ENCODE measurements at places on chromosomes 3 and 15.

- DNase-seq, result peak; percentile 60
These were observed 578.3 kb upstream of the ADAMTS9 start for GRCh38 chr3:65265942-65266590.

- DNase-seq, result no peak
These were observed 222.3 kb upstream of the LRRFIP2 start for GRCh38 chr3:37396731-37397130.

GRCh38 chr15:88775776-88776175 lies 27.5 kb upstream of the ACAN start:
- DNase-seq, result no peak

- no peak for DNase-seq
These were observed 38.8 kb downstream of the EDC3 start for GRCh38 chr15:74656935-74657535.

- peak; percentile 88 for DNase-seq
These were observed 86.7 kb downstream of the VGLL4 start for GRCh38 chr3:11556851-11557644.

- DNase-seq, result no peak
These were observed 8.4 kb upstream of the RPS17 start for GRCh38 chr15:82548700-82549099.

DNA sequence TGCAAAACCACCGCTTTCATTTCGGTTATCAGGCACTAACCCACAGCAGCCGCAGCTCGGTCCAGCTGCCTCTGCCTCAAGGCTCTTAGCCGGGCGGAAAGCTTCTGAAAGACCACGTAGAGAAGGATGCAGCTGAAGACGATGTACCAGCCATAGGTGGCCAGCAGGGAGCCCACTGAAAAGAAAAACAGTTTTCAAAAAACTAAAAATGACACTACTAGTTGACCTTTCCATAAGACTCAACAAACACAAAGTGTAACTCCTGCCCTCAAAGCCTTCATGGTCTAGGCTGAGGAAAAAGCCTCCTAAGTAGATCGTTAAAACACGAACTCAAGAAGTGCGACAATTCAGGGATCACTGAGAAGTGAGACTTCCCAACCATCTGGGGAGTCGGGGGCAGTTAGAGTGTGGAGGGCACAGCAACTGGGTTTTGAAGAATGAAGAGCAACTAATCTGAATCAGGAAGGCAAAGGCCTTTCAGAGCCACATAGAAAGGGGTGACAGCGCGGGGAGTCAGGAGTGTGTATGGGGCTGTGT lies 716 bp downstream of the SELENOS start:
- no peak for DNase-seq
